Stimulated activated CD8-positive, alpha-beta memory T cell treated with anti-CD3 and anti-CD28 coated beads, Interleukin-15, amount 100 ng/mL, for 48 hours (primary cell): ENCODE measurements at places on chromosomes 7 and 10.

- no peak for DNase-seq
These were observed 1.1 kb downstream of the RABGEF1 start for GRCh38 chr7:66741710-66742049.

- no peak for DNase-seq
These were observed 758.9 kb downstream of the GRM8 start for GRCh38 chr7:126493801-126494200.

- no peak for DNase-seq
These were observed 45.9 kb downstream of the SGMS1 start for GRCh38 chr10:50577681-50578350.

DNA sequence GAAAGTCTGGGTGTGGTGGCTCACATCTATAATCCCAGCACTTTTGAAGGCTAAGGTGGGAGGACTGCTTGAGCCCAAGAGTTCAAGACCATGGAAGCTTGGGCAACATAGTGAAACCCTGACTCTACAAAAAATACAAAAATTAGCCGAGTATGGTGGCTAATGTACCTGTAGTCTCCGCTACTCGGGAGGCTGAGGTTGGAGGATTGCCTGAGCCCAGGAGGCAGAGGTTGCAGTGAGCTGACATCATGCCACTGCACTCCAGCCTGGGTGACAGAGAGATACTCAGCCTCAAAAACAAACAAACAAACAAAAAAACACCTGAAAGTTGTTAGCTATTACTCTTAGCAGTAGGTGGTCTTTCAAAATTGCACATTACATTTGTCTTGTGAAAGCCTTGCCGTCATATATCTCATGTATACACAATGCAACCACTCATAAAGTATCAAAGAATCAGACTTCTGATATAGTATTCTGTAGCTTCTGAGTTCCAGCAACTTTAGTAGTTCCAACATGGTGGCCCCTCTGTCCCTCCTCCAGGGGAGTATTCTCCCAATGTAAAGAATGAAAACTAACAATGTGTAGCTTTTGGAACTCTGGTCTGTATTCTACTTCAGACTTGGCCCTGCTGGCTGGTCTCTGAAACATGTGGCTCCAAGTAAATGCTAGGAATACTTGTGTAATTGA is 101.5 kb downstream of the ZNF92 start:
- no peak for DNase-seq

GRCh38 chr10:13913897-13914296 is 327.1 kb downstream of the PRPF18 start:
- DNase-seq = no peak

GRCh38 chr10:4888236-4888635 is 62.2 kb downstream of the AKR1E2 start:
- no peak for DNase-seq

GRCh38 chr7:128799451-128799850 is 7.7 kb downstream of the CCDC136 start:
- no peak for DNase-seq

GRCh38 chr10:35998026-35998425 is 355.9 kb upstream of the FZD8 start:
- no peak for DNase-seq

DNA sequence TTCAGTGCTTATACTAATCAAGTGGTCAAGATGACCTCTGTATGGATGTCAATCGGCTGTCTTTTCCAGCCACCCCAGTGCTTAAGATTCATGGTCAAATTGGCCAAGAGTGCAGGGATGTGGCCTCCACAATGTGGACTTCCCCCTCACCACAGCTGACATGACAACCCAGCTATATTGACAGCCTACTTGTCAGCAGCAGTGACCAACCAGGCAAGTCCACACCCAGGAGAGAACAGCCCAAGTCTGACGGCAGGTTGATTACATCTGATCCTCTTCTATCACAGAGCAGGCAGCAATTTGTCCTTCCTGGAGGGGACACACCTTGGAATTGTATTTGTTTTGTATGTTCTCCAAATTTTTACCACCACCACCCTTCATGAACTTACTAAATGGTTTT is 8.2 kb upstream of the ERVW-1 start:
- DNase-seq = no peak

DNA sequence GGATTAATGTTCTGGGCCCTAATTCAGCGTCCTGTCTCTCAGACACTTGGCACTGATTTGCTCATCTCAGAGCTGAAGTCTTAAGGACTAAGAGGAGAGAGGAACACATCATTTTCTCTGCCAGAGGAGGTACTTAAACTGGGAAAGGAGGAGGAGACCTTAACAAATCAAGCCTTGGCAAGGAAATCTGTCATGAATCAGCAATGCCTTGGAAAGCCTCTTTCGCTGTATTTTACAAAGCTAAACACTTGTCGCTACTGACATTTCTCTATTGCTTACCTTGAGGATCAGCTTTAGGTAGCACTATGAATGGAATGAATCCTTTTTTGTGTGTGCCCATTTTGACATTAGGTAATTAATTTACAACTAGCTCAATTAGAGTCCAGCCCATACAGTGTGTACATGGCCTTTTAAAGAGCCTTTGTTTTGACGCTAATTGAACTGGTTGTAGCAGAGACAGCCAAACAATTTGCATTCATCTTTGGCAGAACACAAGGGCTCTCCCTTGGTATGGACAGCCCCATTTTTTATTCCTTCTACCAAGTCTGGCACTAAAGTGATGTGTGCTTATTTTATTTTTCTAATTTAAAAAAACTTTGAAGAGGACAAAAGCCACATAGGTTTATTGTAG is 37.4 kb downstream of the AUTS2 start:
- DNase-seq = no peak

DNA sequence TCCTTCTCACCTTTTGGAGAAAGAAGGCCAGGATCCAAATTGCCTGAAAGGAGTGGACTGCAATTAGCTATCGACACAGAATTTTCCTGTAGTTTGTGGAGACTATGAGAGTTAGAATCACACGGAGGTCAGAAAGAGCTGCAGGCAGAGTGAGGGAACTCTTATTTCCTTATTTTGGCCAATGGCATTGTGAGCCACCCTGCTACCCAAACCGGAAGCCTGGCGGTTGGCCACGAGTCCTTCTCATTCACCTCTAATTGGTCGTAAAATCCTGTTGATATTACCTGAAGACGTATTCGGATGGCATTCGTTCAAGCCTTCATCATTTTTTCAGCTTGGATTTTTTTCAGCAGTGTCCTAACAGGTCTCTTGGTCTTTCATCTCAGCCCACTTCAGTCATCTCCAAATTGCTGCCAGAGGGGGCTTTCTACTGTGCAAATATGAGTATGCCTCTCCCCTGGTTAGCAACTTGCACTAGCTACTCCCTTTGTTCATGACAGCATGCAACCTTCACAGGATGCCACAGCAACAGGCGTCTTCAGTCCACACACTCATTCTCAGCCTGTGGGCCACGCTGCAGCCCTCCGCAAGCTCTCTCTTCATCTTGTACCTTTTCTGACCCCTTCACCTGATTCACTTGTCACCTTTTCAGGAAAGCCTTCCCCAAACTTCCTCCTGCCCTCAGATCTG is 66.9 kb downstream of the GATA3 start:
- no peak for DNase-seq

GRCh38 chr7:36942955-36943354 is 218.7 kb upstream of the AOAH start:
- no peak for DNase-seq

- DNase-seq = no peak
These were observed 176.0 kb upstream of the SVIL start for GRCh38 chr10:29810816-29811215.

GRCh38 chr7:149764481-149765398 is 8.6 kb downstream of the ZNF467 start:
- DNase-seq = no peak

DNA sequence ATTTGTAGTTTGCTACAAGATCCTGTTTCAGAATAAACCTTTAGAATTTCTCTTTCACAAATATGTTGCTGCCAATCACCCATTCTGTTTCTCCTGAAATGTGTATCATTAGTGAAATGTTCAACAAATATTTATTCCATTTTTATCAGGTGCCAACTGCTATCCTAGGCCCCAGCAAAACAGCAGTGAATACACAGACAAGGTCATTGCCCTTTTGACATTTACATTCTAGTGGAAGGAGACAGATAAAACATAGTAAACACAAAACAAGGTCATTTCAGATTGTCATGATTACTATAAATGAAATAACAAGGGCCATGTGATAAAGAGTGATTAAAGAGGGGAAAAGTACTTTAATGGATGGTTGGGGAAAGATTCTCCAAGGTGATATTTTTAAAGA is 404.8 kb upstream of the PHF14 start:
- DNase-seq = no peak

DNA sequence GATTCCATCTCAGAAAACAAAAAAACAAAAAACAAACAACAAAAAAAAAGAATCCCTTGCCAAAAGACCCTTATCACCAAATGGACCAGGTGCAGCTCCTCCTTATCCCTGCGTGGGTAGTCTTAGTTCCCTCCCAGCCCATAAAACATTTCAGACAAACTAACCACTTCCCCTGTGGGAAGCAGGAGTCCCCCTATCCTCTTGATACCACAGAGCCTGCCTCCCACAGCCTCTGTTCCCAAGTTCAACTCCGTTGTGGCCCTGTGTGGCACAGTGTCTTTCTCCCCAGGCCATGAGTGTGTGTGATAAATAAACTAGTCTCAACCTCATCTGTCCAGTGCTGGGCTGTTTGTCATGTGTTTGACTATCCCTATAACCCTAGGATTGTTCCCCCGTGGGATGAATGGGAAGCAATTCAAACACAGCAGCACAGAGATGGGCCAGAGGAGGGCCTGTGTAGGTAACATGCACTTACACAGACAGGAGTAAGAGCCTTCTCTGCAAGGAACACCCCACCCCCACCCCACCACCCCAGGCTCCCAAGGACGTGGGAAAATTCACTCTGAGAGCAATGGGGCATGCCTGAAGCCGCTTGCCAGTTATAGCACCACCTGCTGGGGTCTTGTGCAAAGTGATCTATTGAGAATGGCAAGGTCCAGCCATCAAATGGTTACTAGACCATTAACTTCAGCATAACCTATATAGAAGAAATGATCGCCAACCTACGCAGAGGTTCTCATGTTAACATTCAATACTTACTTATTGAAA is 147.1 kb upstream of the GHITM start:
- no peak for DNase-seq

DNA sequence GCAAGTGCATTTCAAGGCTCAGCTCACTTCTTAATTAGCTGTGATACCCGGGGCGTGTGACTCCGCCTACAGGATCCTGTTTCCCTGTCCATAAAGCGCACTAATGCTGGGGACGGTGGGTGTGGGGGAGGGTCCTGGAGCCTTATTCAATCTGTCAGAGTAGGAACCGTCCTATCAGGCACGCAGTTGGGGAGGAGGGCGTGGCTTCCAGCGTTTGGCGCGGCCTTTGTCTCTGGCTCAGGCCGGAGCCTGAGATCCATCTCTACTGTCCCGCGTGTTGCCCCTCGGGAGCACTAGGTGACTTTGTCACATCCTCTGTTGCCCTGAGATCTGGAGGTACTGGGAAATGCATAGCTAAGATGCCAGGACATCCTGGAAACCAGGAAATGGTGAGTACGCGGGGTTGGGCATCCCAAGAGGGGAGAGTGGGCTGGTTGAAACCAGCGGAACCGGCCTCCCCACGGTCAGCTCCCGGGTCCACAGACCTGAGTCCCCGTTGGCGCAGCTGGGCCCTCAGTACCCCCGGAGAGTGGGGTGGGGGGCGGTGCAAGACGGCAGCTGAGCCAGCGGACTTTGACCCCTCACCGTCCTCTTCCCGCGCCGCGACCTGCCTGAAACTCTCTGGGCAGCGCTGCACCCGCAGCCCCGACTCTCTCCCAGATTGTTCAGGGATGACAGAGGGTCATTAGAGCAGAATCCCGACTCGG is 104.4 kb upstream of the ZNF92 start:
- peak; percentile 50 for DNase-seq

- DNase-seq = no peak
These were observed 22.6 kb downstream of the DYDC1 start for GRCh38 chr10:80333983-80334382.

GRCh38 chr10:126315494-126316177 is 72.6 kb downstream of the ADAM12 start:
- no peak for DNase-seq

- peak; percentile 75 for DNase-seq
These were observed 72.1 kb upstream of the LYZL2 start for GRCh38 chr10:30701451-30702173.

DNA sequence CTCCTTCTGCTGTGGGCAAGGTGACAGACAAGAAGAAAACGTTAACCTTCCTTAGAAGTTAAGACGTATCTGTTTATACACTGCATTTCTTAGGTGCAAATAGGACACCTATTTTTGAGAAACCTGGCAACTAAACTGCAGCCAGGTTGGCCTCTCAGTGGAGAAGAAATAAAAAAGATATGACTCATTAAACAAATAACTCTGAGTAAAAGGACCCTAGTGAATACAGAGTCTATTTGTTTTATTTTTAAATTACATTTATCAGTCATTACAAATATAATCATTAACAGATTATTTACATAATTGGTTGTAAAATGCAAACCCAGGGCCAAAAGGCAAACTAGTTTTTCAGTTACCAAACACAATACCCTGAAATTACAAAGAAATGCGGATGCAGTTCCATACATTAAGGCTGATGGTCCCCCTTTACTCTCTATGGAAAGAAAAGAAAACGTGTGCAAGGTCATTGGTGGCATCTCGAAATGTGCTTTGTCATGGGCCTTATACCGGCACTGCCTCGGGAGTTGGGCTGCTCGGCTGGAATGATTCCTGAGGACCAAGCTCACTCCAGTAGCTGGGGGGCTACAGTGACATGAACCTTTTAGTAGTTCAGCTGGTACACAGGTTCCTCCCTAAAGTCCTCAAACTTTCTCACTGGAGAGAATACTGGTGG is 38.4 kb downstream of the ADRB1 start:
- DNase-seq = no peak

DNA sequence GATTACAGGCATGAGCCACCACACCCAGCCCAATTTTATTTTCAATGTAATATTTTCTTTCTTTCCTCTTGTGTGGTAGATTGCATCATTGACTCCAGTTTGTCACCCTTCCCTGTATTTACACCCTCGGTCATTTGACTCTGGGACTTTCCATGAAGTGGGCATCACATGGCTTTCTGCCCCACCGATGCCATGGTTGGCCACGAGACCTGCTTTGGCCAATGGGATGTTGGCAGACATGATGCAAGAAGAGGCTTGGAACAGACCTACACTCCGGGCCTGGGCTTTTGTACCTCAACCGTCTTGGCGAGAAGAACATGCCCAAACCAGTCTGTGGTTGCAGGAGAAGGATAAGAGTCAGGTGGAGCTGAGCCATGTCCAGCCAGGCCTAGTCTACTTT is 38.8 kb upstream of the CACUL1 start:
- DNase-seq = no peak

DNA sequence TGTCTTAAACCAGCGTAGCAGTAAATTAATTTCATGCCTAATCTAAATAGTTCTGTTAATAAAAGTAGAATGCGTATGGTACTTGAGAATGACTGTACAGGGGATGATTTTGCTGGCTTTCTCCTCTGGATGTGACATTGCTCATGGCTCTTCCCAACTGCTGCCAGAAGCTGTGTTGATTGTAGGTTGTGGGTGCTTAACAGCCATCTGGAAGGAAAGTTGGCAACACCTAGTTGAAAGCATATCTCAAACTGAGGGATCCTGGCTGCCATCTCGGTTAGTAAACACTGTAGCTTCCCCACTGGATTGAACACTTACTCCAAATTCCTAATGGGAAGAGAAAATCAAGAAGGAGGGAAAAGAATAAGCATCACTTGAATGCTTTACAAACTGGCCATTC is 130.9 kb downstream of the NXPH1 start:
- DNase-seq = no peak

- DNase-seq = no peak
These were observed 500 bp downstream of the FAM107B start for GRCh38 chr10:14774214-14774580.

- DNase-seq = no peak
These were observed 60.8 kb downstream of the PTTG1IP2 start for GRCh38 chr7:90530263-90530662.

- no peak for DNase-seq
These were observed 51.1 kb upstream of the GJD4 start for GRCh38 chr10:35554036-35554435.
